ENCODE measurements at places on chromosomes 7 and 10.

DNA sequence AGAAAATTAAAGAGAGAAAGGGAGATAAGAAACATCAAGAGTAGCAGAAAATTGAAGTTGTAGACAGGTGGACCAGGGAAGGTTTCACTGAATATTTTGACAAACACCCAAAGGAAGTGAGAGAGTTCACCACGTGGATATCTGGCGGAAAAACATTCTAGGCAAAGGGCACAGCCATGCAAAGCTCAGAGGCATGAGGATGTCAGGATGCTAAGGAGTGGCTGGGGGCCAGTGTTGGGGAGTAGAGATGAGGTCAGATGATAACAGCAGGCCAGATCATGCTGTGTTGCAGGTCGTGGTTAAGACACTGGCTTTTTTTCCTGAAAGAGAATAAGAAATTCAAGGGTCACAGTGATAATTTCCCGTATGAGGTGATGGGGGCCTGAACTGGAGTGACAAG is 181.9 kb downstream of the DGKI start:
- no peak for DNase-seq

DNA sequence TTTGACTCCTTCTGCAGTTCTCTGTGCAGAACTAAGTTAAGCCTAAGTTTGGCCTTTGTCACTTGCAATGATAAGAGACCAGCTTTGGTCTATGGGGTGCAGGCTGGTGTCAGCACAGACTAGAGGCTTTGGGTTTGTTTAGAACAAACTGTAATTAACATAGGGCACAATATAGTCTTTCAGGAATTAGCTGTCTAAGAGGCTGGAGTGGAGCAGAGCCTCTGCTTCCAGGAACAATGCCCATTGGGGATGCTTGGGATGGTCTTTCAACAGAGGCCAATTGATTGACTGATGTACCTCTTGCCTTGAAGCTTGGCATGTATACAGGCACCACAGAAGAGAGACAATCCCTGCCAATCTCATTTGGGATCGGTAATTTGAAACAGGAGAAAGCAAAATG is 4.7 kb downstream of the SUFU start:
- no peak for DNase-seq

GRCh38 chr10:103540722-103541121 is 47.2 kb downstream of the NEURL1 start:
- no peak for DNase-seq

DNA sequence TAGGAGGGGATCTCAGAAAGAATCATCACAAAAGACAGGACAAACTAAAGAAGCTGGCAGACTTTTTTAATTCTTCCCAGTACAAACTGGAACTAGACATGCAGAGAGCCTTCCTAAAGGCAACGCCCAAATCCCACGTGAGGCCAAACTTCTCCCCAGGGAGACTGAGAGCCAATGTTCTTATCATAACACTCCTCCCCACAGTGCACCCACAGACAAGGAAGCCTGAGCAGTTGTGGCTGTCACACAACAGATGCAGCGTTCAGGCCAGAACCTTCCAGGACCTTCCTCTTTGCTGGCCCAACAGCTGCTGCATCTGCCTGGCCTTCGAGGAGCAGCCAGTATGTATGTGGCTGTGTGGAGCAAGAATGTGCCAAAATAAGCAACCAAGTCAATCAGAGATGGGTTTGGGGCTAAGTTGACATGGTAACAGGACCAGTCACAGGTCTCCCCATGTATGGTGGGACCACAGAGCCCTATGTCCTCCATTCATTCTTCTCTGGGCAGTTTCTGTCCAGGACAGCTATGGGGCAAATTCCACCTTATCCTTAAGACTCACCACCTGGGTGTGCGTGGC is 34.9 kb downstream of the SRPK2 start:
- DNase-seq, result no peak

GRCh38 chr7:96284240-96284639 is 37.7 kb downstream of the SLC25A13 start:
- no peak for DNase-seq

GRCh38 chr10:71683301-71683700 is 36.3 kb downstream of the C10orf105 start:
- DNase-seq, result no peak

- no peak for DNase-seq
These were observed 1.5 kb downstream of the PCLO start for GRCh38 chr7:83161186-83161585.

DNA sequence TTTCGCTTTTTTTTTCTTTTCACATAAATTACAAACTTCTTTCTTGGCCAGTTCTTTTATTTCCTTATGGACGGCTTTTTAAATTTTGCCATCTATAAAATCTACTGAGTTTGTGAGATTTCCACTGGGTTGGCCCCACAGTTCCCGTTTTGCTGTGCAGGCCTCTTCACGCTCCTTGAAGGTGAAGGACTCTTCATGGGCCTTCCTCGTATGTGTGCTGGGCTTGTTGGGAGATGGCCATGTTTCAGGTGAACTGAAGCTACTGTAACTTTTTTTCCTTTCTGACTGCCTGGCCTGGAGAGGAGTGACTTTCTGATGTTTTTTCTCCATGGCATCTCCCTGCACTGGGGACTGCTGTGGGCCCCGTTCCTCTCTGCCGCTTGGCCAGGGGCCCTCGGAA is 262.4 kb downstream of the COBL start:
- no peak for DNase-seq

DNA sequence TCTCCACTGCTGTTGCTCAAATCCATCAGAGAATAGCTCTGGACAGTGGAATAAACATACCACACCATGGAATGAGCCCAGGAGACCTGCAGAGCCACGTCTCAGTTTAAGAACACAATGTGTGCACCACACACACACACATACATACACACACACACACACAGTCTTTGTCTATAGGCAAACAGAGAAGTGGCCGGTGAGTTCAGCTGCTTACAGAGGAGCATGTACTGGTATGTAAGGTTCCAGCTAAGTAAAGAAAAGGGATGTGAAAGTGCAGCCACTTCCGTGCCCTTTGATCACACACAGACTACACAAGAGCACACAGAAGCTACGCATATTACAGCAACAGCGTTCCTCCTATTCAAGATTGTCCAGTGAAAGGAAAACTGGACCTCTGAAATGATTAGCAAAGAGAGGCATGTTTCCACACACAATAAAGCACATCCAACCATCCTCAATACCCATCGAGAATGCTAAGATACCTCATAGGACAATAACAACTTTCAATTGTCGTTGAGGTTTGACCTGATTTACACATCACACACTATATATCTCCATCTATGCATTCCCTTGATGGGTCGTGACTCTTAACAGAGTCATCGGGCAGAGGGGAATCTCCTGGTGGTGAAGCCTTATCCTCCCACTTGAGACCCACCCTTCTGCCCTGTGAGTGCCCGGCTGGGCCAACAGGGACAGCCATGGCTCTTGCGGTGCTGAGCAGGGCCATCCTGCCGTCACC is 23.6 kb downstream of the SLC35B4 start:
- DNase-seq, result no peak

GRCh38 chr10:72351479-72351878 is 3.2 kb downstream of the DNAJB12 start:
- DNase-seq, result no peak

DNA sequence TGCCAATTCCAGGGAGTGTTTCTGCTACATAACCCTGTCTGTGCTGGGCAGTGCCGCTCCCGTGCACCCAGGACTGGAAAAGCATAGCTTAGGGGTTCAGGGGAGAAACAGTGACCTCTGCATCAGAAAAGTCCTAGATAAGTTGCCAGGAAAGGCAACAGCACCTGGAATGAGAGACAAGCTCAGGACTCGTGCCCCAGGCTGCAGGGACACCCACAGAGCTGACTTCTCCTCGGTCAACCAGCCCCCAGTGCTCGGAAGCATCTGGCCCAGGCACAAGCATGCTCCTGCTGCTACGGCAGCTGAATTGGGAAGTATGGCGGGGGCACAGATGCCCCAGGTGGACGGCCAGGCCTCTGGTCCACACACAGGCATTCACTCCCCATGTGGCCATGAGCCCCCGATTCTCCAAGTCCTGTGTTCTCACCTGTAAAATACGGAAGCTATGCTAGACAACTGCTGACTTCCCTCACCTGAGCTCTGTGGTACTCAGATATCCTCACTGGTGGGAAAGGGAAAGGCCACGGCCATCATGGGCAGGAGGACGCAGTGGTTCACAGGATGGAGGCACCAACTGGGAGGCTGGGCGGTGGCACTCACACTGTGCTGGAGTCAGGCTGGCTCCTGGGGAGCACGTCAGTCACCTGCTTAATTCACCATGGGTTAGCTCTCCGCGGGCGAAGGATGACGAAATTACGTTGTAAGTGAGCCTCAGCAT is 220.5 kb downstream of the PTPRN2 start:
- no peak for DNase-seq

- DNase-seq, result peak; percentile 94
These were observed 72.8 kb upstream of the ZNF722 start for GRCh38 chr7:63925626-63926460.

GRCh38 chr10:32959006-32959920 is 1.2 kb upstream of the ITGB1 start:
- no peak for DNase-seq

- DNase-seq, result no peak
These were observed 88.0 kb downstream of the GPR26 start for GRCh38 chr10:123754123-123754522.

- DNase-seq, result no peak
These were observed 30.3 kb upstream of the TCF7L2 start for GRCh38 chr10:112919721-112920120.

DNA sequence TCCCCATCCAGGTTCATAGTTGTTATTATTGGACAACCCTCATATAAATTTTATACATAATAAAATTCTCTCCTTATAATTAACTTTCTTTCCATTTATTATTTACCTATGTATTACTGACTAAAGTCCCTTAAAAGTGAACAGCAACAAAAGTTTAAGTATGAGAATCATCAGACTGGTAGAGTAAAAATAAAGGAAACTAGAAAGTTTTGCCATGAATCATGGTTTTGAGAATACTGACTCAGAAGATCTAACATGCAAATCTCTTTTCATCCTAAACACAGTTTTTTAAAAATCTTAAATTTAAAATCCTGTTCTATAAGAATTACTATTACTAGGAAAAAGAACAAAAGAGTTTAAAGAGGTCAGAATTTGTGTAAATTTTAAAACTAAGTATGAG is 32.1 kb downstream of the HERC4 start:
- no peak for DNase-seq

DNA sequence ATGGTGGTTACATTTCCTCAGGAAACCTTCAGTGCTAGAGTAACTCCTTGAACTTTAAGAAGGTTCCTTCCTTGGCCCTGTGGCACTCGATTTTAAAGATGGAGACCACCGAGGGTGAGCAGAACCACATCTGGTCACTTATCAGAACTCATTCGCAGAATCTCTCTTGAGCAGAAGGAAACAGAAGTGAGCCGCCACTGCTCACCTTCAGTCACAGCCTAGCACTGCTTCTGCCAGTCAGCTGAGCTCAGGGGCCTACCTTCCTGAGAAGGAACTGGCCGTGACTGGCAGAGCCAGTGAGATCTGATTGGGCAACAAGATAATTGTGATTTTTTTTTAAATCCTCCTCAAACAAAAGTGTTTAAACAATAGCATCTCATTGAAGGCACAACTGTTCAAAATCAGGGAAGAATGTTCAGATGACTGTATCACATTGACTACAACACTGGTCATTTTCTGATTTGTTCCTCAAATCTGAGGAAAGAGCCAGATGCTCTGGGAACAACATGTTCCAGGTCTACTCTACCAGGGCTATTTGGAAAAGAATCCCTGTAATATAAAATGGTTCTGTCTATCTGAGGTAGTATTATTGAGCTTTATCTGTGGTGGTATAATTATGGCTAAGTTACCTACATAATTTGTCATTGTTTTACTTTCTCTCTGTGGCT is 2.7 kb upstream of the SYPL1 start:
- DNase-seq, result peak; percentile 58

GRCh38 chr10:132940791-132941465 is 1.4 kb downstream of the CFAP46 start:
- no peak for DNase-seq

DNA sequence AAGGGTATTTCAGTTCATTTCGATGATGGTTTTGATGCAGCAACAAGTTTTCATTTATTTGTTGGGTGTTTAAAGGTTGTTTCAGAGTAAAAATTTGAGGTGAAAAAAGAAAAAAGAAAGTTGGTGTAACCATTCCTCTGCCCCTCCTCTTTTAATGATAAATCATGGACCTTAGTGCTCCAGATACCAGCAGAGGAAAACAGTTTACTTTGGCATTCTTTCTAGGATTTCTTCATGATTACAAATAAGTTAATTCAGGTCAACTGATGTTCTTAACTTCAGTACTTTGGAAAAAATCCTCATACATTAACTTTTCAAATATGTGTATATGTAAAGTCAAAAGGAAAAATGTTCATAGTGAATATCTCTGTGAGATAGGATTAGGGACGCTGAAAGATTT is 2.0 kb upstream of the RBP4 start:
- DNase-seq, result no peak

DNA sequence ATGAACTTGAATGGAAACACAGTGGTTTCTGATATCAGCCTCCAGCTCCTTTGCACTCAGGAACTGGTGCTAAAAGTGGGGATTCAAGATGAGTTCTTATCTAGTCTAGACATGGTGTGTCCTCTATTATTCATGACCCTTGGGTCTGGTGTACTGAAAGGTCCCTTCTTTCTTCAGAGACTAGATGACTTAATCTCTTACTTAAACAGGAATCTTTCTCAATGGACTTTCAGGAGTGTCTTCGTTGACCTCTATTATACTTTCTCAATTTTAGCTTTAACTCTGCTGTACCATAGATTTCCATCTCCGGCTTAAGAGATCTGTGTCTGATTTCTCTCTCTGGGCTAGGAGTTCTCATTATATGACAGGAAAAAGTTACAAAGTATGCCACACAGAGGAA is 83.5 kb upstream of the INHBA start:
- DNase-seq, result no peak

- DNase-seq, result no peak
These were observed 2.6 kb upstream of the SAMD8 start for GRCh38 chr10:75108684-75109458.

GRCh38 chr7:112042631-112043030 is 163.6 kb downstream of the DOCK4 start:
- DNase-seq, result no peak

GRCh38 chr10:78924319-78925003 is 144.3 kb upstream of the ZMIZ1 start:
- DNase-seq, result no peak

GRCh38 chr7:140640060-140640637 is 464 bp downstream of the DENND2A start:
- no peak for DNase-seq

Data from CD4-positive, alpha-beta T cell treated with Interleukin-6 for 4 hours (primary cell).